PC-9 (cell line): ENCODE measurements at places on chromosomes 11 and 22. TPM values are rescaled to one million over a fixed set of nuclear protein-coding genes. Genes with fewer than 3 reads are reported as not detected.
A peak's percentile ranks its signal among the peaks of the same experiment; 100 is the strongest.

Gene DKK3
- 11.5 and 13.9 TPM in 2 replicates for total RNA-seq

Gene SLC17A6
- not detected in 2 replicates for total RNA-seq

Gene GGTLC2
- not detected in 2 replicates for total RNA-seq

Gene GRAP2
- total RNA-seq = not detected in 2 replicates

Gene OR5AS1
- total RNA-seq = not detected in 2 replicates

Gene DSCAML1
- total RNA-seq = not detected in 2 replicates

Gene ESAM
- 13.5 and 15.3 TPM in 2 replicates for total RNA-seq

Gene ACRV1
- not detected in 2 replicates for total RNA-seq

Gene PLAAT4
- total RNA-seq = 64.6 and 99.9 TPM in 2 replicates

Gene CHRDL2
- total RNA-seq = not detected in 2 replicates

Gene DEPDC7
- total RNA-seq = 0.68 and 1.2 TPM in 2 replicates

DNA sequence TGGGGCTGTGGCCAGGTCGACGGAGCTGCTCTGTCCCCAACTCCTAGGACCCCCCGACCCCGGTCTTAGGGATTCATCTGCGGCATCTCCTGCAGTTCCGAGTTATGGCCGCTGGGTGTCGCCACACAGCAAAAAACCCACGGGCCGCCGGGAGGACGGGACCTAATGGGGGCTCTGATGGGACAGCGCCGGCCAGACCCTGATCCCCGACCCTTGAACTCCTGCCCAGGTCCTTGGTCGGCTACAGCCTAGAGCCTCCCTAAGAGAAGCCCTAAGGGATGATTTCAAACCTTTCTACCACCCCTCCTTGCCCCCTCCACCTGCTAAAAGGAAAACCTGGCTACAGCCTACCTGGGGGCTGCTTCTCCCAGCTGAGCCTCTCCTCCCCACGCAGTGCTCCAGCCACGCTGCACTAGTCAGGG is 30.8 kb upstream of the LRRC10B start:
- H3K36me3 ChIP-seq = no peaks in the 10 kb centered on the region
- H3K4me3 ChIP-seq = no peak overlapping the region
- H3K4me1 ChIP-seq = peaks cover 24% of the 10 kb centered on the region
- no peaks in the 10 kb centered on the region for H3K27me3 ChIP-seq

- H3K4me3 ChIP-seq = no peak overlapping the region
- DNase-seq = no peak
- no peaks in the 10 kb centered on the region for H3K27me3 ChIP-seq
- H3K4me1 ChIP-seq = peaks cover 15% of the 10 kb centered on the region
- H3K36me3 ChIP-seq = no peaks in the 10 kb centered on the region
These were observed 67.7 kb downstream of the SNX19 start for GRCh38 chr11:130848361-130849214.

GRCh38 chr22:30279046-30279788 is 10.1 kb downstream of the CASTOR1 start:
- H3K27me3 ChIP-seq = no peaks in the 10 kb centered on the region
- H3K36me3 ChIP-seq = no peaks in the 10 kb centered on the region
- no peak overlapping the region for H3K27ac ChIP-seq
- H3K4me3 ChIP-seq = no peak overlapping the region
- no peak for DNase-seq

DNA sequence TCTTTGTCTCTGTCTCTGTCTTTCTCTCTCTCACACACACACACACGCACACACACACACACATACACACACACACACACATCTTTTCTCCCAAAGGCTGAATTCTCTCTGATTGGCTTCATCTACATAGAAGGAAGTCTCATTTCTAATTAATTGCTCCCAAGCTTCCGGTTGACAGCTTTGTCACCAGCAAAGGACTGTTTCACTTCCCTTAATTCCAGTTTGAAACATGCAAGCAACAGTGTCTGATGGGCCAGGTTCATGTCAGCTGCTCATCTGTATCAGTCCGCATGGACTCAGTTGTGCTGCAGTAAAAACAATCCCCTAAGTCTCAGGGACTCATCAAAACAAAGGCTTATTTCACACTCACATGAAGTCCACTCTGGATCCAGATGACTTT is 16.2 kb upstream of the PVALB start:
- no peak overlapping the region for H3K27ac ChIP-seq
- no peak for DNase-seq
- no peaks in the 10 kb centered on the region for H3K27me3 ChIP-seq

GRCh38 chr22:31829505-31829904 is 75.7 kb downstream of the DEPDC5 start:
- H3K36me3 ChIP-seq = 0 out of 2 replicates have a peak, but pooled peaks cover 11% of the 10 kb centered on the region
- H3K4me1 ChIP-seq = peaks cover 24% of the 10 kb centered on the region
- H3K27me3 ChIP-seq = no peaks in the 10 kb centered on the region
- peak; percentile 72 for DNase-seq
- H3K4me3 ChIP-seq = no peak overlapping the region

DNA sequence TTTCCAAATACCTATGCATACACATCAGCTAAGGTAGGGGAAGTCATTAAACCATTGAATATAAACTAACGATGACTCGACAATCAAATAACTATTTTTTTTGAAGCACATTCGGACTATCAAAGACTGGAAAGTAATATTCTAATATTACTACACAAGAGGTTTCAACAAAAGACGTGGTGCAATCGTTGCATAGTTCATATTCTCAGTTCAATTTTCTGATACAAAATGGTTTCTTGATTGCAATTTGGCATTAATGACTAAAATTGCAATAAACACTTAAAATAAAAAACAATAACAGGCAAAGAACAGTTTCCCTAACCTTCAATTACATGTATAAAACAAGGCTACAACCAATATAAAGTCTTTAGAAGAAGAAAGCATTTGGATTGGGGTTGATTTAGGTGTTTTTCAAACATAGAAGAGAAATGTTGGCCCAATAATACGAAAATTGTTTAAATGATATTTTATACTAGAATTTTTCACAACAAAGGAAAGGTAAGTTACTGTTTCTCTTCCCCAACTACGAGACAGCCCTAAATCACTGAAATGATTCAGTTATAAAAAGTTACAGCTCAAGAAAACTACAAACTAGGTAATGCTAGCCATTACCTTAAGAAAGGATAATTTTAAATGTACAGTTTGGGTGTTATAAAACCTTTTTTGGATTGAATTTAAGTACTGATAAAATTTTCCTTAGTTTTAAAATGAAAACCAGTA is 17.6 kb downstream of the BLID start:
- H3K27ac ChIP-seq = no peak overlapping the region
- H3K36me3 ChIP-seq = peaks cover 9% of the 10 kb centered on the region; the same call in 1 of the 2 replicates
- H3K4me1 ChIP-seq = no peaks in the 10 kb centered on the region
- H3K27me3 ChIP-seq = no peaks in the 10 kb centered on the region
- no peak overlapping the region for H3K4me3 ChIP-seq
- DNase-seq = no peak

DNA sequence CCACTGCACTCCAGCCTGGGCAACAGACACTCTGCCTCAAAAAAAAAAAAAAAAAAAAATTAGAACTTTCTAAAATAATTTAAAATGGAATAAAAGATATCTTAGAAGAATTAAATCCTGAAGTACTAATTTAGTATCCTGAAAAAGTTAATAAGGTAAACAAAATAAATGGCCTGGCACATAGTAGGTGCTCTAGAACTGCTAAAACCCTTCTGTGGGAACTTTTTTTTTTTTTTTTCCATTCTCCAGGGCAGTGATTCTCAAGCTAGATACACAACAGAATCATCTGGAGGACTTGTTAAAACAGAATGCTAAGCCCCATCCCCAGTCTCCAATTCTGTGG is 65.3 kb downstream of the MAML2 start:
- H3K27ac ChIP-seq = no peak overlapping the region; the same call in 1 of the 2 replicates
- H3K4me3 ChIP-seq = no peak overlapping the region
- H3K27me3 ChIP-seq = no peaks in the 10 kb centered on the region
- no peaks in the 10 kb centered on the region for H3K36me3 ChIP-seq
- H3K4me1 ChIP-seq = peaks cover 72% of the 10 kb centered on the region

GRCh38 chr11:47886096-47886495 is 37.9 kb upstream of the NUP160 start:
- H3K27ac ChIP-seq = no peak overlapping the region
- H3K4me1 ChIP-seq = no peaks in the 10 kb centered on the region
- H3K27me3 ChIP-seq = no peaks in the 10 kb centered on the region
- H3K4me3 ChIP-seq = no peak overlapping the region

DNA sequence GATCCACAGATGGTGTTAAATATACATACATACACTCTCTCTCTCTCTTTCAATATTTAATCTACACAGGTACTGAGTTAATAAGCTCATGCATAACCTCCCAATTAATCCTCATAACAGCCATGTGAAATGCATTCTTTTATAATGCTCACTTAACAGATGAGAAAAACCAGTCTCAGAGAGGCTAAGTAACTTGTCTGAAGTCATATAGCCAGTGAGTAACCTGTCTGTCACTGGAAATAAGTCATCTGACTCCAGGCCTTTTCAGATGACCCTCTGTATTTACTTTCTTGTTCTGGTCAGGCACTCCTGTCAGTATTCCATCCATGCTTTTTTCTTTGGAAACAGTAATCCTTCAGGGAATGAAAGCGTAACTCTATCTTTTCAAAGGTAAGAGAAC is 594.0 kb upstream of the TENM4 start:
- H3K36me3 ChIP-seq = no peaks in the 10 kb centered on the region
- no peak for DNase-seq
- no peak overlapping the region for H3K4me3 ChIP-seq

DNA sequence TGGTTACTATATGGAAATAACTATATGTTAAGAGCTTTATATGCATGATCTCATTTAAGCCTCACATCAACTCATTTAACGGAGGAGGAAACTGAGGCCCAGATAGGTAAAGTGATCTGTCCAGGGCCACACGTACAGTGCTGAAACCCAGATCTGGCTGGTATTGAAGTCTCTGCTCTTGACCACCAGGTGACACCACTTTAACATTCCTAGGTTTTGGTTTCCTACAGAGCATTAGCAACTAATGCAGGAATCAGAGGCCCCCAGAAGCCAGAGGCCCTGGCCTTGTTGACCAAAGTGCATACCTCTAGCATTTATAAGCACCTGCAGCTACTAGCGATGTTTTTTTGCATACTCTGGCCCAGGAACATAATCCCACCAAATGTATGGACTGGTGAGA is 12.9 kb upstream of the LIMK2 start:
- H3K36me3 ChIP-seq = no peaks in the 10 kb centered on the region
- DNase-seq = no peak
- no peak overlapping the region for H3K4me3 ChIP-seq
- no peak overlapping the region for H3K27ac ChIP-seq
- H3K4me1 ChIP-seq = no peaks in the 10 kb centered on the region

GRCh38 chr11:2701230-2701629 is 1.4 kb upstream of the KCNQ1OT1 start:
- no peaks in the 10 kb centered on the region for H3K27me3 ChIP-seq
- no peak for DNase-seq
- H3K4me1 ChIP-seq = peaks cover 14% of the 10 kb centered on the region

GRCh38 chr11:63146581-63146980 is 2.6 kb upstream of the SLC22A24 start:
- DNase-seq = no peak
- no peak overlapping the region for H3K4me3 ChIP-seq
- peaks cover 24% of the 10 kb centered on the region; the same call in 1 of the 2 replicates for H3K27me3 ChIP-seq
- H3K36me3 ChIP-seq = no peaks in the 10 kb centered on the region
- no peak overlapping the region for H3K27ac ChIP-seq
